ENCODE measurements at places on chromosomes 3 and 15. TPM values are rescaled to one million over a fixed set of nuclear protein-coding genes. Genes with fewer than 3 reads are reported as not detected.

Gene PROK2
- not detected for total RNA-seq

Gene SMCO1
- not detected for total RNA-seq

Gene ZNF774
- total RNA-seq, result 1.5 TPM

Gene SLC24A5
- not detected for total RNA-seq

Gene INO80
- total RNA-seq, result 16.7 TPM

Gene TERC
- total RNA-seq, result 199 TPM

Gene IL5RA
- total RNA-seq, result not detected

Gene ATP1B3
- 102 TPM for total RNA-seq

Gene GOLGA6D
- not detected for total RNA-seq

Gene NEDD4
- total RNA-seq, result 9.0 TPM

Gene TMEM212
- total RNA-seq, result not detected

Gene GATA2
- not detected for total RNA-seq

Gene STARD9
- total RNA-seq, result 1.3 TPM

Gene PP2D1
- total RNA-seq, result not detected

Gene GPR15
- total RNA-seq, result not detected

Gene SERINC4
- total RNA-seq, result 0.19 TPM

Gene CAMK2N2
- total RNA-seq, result not detected

Gene PPP2R3A
- total RNA-seq, result 6.8 TPM

Gene ARPIN
- total RNA-seq, result 14.1 TPM

Gene BUB1B
- total RNA-seq, result 20.3 TPM

Gene CPLX3
- not detected for total RNA-seq

Gene CLDN18
- not detected for total RNA-seq

Gene SH2D7
- not detected for total RNA-seq

Gene IQCF5
- total RNA-seq, result not detected
